Activated T-cell treated with anti-CD3 and anti-CD28 coated beads, Interleukin-2, amount 50 U/mL, for 4 hours (primary cell): ENCODE measurements at places on chromosomes 4 and X. TPM values are rescaled to one million over a fixed set of nuclear protein-coding genes. Genes with fewer than 3 reads are reported as not detected.

STOX2 gene
- total RNA-seq: not detected

CTAG1B gene
- total RNA-seq: not detected

SSX2 gene
- not detected for total RNA-seq

DNA sequence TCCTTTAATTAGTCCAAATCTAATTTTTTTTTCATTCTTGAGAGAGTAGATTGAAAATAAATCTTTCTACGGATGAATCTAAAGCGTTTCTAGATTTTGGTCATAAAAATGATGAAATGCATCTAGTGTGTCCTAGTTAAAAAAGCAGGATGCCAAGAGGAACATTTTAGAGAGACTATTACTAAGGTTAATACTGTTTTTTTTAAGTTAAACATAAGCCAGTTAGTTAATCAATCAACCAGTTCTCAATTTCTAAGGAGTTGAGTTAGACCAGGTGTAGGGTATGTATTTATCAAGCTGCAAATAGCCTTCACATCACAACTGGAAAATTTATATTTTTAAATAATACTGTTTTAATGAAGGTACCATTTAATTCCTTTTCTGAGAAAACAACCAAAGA, 679.5 kb upstream of the IGFBP7 start:
- no peak for DNase-seq

DNA sequence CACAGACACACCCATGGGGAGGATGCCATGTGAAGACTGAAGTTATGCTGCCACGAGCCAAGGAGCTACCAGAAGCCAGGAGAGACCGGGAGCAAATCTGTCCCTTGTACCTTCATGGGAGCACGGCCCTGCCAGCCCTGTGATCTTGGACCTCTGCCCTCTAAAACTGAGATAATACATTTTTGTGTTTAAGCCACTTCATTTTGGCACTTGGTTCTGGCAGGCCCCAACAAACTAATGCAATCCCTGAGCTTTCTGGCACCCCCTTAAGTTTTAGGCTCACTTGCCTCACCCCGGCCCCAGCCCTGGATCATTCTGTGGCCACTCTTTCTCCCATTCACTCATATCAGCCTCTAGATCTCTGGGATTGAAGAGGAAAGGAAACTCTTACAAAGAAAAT, 35.4 kb downstream of the SEL1L3 start:
- DNase-seq: no peak

DNA sequence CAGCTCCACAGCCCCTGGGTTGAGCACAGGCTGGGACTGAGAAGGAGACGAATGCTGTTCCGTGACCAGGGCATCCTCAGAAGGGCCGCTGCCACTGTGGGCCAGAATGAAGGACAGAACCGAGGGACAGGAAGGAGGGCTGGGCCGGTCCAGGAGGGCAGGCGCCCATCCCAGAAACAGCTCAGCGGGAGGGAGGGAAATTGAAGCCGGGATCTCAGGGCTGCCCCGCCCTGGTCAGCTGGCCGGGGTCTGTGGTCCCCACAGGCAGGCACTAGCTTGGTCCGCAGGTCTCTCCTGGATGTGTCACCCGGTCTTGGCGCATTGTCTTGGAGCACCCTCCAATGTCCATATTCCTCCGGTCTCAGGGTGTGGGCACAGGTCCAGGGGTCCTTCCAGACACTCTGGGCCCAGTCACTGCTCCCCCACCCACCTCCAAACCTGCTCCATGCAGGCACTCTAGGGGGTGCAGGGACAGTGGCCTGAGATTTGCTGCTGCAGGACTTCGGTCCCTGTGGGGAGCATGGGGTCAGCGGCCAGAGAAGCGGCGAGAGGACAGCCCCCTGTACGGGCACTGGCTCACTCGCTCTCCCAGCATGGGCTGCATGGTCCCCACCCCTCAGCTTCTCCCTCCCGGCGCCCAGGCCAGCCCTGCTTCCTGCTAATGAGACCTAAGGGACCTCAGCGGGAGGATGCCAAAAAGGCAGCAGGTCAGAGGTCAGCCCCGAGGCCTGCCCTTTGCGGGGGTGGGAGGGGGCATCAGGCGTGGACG, 23.9 kb upstream of the MXD4 start:
- peak; percentile 3 for DNase-seq

GRCh38 chrX:31483336-31483735, 411.5 kb upstream of the FTHL17 start:
- no peak for DNase-seq

GRCh38 chr4:6471307-6472007, 957 bp downstream of the PPP2R2C start:
- no peak for DNase-seq

GRCh38 chrX:53324803-53325202, 43.4 kb upstream of the IQSEC2 start:
- no peak for DNase-seq

GRCh38 chr4:39521253-39521919, 5.9 kb downstream of the UGDH start:
- DNase-seq: no peak

- DNase-seq: no peak
Observed at GRCh38 chr4:104279744-104280143, 214.9 kb downstream of the CXXC4 start.

DNA sequence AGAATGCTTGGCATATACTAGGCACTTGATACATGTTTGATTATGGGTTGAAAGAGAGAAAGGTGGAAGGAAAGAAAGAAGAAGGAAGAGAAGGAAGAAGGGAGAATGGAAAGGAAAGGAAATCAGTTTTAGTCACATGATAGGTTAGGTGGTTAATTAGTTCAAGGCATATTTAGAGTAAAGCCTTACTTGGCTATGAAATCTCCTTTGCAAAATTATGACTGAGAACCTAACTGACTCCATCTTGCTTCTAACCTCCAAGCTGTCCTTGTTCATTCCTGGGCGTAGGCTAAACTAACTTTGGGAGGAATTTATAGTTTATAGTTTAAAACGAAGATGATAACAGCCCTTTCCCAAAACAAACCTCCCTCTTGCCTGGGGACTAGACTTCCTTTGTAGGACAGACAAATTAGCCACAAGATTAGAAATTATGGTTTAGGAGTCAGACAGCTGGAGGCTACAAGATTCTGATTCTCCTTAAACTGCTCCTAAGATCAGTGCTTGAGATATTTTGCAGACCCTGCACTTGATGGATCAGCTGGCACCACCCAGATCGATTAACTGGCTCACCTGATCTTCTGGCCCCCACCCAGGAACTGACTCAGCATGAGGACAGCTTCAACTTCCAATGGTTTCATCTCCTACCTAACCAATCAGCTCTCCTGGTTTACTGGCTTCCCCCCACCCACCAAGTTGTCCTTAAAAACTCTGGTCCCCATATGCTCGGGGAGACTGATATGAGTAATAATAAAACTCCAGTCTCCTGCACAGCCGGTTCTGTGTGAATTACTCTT, 55.0 kb downstream of the TXK start:
- DNase-seq: no peak

DNA sequence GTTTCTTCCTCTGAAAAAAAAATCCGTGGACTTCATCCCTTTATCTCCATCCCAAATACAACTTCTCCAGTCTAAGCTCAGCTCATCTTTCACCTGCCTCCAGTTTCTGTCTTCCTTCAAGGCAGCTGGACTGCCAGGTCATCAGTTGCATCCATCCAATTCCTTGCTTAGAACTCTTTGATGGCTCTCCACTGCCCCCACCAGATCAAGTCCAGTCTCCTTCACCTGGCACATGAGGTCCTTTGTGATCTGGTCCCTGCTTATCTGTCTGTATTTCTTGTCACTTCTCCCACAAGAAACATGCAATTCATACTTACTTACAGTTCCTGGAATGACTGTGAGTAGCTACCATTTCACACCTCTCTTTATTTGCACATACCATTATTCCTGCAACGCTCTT, 33.8 kb downstream of the OTUD6A start:
- DNase-seq: no peak
